ENCODE measurements at places on chromosomes 5 and 9.

- no peak for DNase-seq
These were observed 666.0 kb upstream of the COX7C start for GRCh38 chr5:85951707-85952210.

DNA sequence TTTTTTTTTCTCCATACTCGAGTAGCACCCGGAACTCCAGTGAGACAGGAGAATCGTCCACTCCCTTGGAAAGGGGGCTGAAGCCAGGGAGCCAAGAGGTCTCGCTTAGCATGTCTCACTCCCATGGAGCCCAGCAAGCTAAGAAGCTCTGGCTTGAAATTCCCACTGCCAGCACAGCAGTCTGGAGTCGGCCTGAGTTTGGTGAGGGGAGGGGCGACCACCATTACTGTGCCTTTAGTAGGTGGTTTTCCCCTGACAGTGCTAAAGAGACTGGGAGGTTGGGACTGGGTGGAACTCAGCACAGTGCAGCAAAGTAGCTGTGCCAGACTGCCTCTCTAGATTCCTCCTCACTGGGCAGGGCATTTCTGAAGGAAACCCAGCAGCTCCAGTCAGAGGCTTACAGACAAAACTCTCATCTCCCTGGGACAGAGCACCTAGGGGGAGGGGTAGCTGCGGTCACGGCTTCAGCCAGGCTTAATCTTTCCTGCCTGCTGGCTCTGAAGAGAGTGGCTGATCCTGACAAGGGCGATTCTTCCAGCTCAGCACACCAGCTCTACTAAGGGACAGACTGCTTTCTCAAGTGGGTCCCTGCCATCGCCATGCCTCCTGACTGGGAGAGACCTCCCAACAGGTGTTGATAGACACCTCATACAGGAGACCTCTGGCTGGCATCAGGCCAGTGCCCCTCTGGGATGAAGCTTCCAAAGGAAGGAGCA is 414.5 kb upstream of the ZNF608 start:
- DNase-seq: no peak

GRCh38 chr5:97888439-97888838 is 705.4 kb upstream of the RIOK2 start:
- no peak for DNase-seq

DNA sequence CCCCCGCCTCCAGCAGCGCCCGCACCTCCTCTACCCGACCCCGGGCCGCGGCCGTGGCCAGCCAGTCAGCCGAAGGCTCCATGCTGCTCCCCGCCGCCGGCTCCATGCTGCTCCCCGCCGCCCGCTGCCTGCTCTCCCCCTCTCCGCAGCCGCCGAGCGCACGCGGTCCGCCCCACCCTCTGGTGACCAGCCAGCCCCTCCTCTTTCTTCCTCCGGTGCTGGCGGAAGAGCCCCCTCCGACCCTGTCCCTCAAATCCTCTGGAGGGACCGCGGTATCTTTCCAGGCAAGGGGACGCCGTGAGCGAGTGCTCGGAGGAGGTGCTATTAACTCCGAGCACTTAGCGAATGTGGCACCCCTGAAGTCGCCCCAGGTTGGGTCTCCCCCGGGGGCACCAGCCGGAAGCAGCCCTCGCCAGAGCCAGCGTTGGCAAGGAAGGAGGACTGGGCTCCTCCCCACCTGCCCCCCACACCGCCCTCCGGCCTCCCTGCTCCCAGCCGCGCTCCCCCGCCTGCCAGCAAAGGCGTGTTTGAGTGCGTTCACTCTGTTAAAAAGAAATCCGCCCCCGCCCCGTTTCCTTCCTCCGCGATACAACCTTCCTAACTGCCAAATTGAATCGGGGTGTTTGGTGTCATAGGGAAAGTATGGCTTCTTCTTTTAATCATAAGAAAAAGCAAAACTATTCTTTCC is 19.3 kb downstream of the CDKN2A start:
- DNase-seq: peak; percentile 49

DNA sequence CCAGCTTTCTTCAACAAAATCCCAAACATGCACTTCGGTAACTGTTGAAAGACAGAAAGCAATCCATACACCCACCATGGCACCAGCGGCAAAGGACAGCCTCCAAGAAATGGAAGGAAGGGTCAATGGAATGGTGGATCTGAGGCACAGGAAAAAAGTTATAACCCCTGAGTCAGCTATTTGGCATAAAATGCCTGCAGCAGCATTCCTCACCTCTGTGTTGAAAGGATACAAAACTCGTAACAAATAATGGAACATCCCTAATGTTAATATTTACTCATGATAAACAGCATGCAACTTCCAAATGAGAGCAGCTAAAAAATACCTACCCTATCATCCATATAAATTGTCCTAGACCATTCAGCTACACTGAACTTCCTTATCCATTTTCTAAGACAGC is 9.4 kb downstream of the FBXW11 start:
- no peak for DNase-seq

DNA sequence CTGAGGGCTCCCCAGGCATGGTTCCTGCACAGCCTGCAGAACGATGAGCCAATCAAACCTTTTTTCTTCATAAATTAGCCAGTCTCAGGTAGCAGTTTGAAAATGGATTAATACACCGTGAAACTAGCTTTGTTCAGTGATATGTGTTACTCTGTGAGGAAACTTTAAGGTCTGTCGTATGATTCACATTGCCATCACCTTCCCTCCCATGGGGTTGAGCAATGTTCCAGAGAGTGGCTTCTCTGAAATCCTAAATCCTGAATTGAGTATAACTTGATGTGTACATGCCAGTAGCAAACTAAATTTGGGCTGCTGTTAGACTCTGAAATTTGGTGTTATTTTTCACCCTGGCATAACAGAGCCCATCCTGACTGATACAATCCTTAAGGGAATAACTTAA is 866.4 kb upstream of the C9orf72 start:
- no peak for DNase-seq

GRCh38 chr5:164191240-164191639 is 685.8 kb downstream of the MAT2B start:
- no peak for DNase-seq

GRCh38 chr9:105118636-105119035 is 125.8 kb upstream of the SLC44A1 start:
- no peak for DNase-seq

DNA sequence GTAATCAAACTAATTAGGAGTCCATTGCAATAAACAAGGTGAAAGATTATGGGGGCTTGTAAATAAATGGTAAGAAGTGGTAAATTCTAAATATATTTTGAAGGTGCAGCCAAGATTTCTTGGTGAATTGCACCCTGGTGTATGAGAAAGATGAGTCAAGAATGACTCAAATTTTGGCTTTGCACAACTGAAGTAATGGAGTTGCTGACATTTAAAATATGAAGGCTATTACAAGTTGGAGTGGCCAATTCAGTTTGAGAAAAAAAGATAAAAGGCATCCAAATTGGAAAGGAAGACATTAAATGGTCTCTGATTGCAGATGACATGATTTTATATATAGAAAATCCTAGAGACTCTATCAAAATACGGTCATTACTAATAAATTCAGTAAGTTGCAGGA is 2330.6 kb downstream of the MAT2B start:
- no peak for DNase-seq

DNA sequence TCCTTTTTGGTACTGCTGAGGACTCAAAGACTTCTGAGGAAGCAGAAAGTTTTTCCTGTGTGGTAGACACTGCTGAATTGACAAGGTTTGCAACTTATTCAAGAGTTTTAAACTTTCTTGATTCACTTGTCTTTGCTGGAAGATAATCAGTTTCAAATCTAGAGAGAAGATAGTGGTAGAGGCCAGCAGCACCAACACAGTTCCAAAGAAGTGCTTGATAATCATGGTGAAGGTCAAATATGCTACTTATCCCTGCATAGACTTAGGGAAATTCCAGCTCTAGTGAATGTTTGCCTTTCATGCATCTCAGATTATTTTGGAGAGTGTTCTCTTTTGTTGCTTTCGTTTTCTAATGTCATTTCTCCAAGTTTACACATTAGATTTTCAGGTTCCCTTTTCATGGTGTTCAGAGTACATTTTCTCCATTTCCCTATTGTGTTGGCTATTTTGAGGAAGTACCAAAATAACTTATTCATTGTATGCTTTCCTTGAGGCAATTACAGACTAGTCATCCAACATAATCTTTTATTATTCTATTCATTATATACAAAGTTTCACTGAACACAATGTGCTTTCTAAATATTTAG is 550 bp downstream of the IFNE start:
- DNase-seq: no peak

GRCh38 chr9:69798744-69799143 is 21.9 kb upstream of the CFAP95 start:
- DNase-seq: no peak

DNA sequence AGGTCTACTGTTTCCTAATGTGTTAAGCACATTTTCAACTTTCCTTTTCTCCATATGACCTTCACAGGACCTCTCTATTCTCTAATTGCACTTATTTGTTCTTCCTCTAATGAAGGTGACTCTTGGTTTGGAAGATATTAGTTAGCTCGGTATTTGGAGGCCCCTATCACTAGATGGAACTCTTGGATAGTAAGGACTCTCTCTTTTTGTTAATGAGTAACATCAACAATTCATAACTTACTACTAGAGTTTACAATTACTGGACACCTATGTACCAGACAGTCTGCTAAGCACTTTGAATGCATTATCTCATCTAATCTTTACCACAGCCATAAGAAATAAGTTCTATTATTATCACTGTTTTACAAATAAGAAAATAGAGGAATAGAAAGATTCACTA is 23.4 kb upstream of the PAM start:
- no peak for DNase-seq

DNA sequence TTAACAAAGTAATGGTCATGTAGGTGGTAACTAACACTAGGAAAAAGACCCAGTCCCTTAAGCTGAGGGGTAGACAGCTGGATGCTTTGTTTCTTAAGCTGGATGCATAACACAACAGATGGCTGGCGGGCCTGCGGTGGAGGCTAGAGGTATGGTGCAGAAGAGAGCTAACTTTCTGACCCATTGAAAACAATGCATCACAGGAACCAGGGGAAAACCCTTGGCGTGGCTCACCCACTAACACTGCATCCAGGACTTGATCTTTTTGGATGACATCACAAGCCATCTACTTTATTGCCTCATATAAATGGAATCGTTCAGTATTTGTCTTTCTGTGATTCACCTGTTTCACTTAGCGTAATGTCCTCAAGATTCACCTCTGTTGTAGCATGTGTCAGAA is 138.7 kb downstream of the AUH start:
- DNase-seq: no peak

DNA sequence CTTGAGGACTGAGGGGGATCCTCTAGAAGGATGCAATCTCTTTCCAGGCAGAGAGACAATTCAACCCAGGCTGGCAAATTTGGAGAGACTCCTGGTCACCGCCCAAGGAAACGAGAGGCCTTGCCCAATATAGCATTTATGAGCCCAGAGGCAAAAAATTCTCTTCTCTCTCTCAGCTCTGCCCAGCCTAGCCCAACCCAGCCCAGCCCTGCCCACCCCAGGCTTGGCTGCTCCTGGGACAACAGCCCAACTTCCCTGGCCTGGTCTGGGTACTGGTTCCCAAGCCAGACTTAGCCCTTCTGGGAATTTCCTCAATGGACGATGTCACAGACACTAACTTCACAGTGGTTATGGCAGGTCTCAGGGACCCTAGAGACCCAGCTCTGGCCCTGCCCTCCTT is 116.5 kb downstream of the PSD2 start:
- DNase-seq: no peak

DNA sequence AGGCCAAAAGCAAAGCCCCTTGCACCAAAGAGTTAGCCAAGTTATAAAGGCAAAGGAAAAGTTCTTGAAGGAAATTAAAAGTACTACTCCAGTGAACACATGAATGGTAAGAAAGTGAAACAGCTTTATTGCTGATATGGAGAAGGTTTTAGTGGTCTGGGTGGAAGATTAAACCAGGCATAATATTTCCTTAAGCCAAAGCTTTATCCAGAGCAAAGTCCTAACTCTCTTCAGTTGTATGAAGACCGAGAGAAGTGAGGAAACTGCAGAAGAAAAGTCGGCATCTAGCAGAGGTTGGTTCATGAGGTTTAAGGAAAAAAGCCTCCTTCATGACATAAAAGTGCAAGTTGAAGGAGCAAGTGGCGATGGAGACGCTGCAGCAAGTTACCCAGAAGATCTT is 3.1 kb upstream of the NUDT12 start:
- DNase-seq: no peak

DNA sequence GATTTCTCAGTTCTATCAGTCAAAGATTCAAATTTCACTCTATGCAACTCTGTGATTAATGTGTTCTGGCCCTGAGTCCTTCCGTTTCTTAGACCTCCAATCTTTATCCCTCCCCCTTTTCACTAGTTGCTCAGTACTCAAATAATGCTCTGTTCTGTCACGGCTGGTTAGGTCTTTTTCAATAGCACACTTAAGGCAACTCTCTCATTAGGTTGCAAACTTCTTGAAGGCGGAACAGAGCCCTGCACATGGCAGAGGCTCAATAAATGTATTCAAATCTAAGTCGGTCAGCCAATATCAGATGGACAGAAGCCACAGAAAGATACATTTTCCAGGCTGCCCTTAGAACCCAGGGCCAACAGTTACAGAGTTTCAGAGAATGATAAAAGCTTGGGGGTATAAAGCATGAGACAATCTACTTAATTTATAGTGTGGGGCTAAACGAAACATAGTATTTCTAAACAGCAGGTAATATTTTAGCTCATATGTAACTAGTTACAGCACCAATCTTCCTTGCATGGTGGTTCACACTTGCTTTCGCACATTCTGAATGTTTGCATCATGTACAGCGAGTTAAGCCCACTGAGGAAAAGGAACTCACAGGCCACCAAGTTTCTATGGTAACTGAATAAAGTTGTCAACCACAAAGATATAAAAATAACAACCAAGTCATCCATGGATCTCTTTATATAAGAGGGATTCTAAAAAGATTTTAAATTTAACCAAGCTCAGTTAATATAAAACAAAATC is 67.1 kb upstream of the GOLPH3 start:
- DNase-seq: no peak

GRCh38 chr5:73355108-73355507 is 93.5 kb downstream of the FOXD1 start:
- DNase-seq: no peak

- DNase-seq: no peak
These were observed 1850.0 kb upstream of the ACO1 start for GRCh38 chr9:30534455-30534854.

DNA sequence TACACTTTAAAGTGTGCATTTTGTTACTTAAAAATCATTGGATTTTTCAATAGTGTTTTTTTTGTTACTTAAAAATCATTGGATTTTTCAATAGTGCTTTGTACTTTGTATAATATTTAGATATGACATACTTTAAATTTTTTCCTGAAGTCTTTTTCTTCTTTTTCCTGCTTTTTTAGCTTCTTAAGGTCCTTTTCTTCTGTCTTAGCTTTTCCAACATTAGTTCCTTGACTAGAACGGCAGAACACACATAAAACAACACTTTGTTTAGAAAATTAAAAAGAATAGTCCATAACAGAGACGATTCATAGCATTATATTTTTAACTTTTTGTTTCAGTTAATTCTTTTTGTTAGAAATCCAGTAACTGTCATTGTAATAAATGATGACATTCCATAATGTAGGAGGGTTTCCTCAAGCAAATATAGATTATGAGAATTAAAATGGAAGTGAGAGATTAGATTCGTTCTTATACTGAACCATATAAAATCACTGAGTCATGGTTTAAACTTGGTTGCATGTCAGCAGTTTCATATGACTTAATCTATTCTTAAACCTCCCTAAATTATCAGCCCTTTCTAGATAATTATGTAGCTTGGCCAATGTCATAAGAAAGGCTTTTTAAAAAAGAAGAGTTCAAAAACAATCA is 45.3 kb upstream of the RICTOR start:
- DNase-seq: no peak

Data from T-helper 2 cell treated with Interferon-gamma antibody and Interleukin-4, amounts not matched to agents 5 μg/mL and 100 μg/mL, for 36 hours (primary cell).